ENCODE measurements at places on chromosomes 12 and 14. TPM values are rescaled to one million over a fixed set of nuclear protein-coding genes. Genes with fewer than 3 reads are reported as not detected.
A peak's percentile ranks its signal among the peaks of the same experiment; 100 is the strongest.

CIROP gene
- total RNA-seq, result not detected

AQP6 gene
- not detected for total RNA-seq

DNA sequence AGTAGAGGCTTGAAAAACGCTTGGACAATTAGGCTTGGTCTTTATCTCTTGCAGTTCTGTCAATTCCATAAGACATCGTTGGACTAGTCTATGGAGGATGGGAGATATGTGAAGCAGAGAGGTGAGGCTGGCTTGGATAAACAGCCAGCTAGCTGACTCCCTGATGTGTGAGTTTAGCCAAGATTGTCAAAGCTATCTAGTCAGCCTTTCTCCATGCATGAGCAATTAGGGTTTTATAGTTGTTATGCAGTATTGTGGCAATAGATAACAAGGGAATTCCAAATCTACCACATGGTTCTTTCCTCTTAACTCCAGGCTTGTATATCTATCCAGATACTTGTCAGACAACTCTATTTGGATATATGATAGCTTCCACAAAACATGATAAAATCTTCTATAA is 153.6 kb upstream of the NRXN3 start:
- no peaks in the 10 kb centered on the region for H3K4me1 ChIP-seq
- no peaks in the 10 kb centered on the region for H3K27me3 ChIP-seq
- DNase-seq, result no peak

DNA sequence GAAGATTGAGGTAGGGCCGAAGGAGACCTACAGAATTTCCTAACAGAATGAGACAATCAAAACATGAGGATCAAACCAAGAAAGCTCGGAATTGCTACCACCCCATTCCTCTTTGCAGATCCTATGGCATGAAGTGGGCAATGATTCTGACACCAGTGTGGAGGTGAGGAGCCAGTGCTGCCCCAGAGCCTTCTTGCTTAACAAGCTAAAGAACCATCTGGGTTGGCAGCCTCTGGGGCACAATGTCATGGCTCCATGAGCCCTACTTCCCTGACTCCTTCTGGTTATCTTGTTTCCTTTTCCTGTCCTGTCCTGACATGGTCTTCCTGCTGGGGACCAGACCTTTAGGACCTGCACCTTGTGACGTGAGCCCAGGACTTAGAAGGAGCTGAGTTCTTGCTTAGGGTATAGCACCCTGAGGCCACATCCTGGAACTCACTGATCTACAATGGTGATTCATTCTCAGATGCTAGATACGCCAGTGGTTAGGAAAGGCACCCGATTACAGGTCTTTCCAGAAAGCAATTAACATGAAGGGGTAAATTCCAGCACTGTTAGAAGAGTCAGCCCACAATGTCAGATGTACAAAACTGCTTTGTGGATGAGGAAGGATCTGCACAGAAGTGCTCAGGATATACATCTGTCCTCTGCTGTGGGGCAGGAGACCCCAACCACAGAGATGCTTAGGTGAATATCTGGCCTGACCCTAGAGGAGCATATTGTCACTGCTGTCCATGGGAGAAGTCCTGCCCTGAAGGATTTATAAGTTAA is 324.2 kb downstream of the ZFP36L1 start:
- no peaks in the 10 kb centered on the region for H3K36me3 ChIP-seq
- H3K27ac ChIP-seq, result peak overlapping the region; percentile 92
- H3K4me1 ChIP-seq, result peaks cover 70% of the 10 kb centered on the region

- H3K4me3 ChIP-seq, result no peak overlapping the region
- peak overlapping the region; percentile 98 for H3K27ac ChIP-seq
- peak; percentile 85 for DNase-seq
- H3K4me1 ChIP-seq, result peaks cover 44% of the 10 kb centered on the region
- no peaks in the 10 kb centered on the region for H3K36me3 ChIP-seq
Observed at GRCh38 chr12:52278575-52279421, 4.4 kb downstream of the KRT86 start.

DNA sequence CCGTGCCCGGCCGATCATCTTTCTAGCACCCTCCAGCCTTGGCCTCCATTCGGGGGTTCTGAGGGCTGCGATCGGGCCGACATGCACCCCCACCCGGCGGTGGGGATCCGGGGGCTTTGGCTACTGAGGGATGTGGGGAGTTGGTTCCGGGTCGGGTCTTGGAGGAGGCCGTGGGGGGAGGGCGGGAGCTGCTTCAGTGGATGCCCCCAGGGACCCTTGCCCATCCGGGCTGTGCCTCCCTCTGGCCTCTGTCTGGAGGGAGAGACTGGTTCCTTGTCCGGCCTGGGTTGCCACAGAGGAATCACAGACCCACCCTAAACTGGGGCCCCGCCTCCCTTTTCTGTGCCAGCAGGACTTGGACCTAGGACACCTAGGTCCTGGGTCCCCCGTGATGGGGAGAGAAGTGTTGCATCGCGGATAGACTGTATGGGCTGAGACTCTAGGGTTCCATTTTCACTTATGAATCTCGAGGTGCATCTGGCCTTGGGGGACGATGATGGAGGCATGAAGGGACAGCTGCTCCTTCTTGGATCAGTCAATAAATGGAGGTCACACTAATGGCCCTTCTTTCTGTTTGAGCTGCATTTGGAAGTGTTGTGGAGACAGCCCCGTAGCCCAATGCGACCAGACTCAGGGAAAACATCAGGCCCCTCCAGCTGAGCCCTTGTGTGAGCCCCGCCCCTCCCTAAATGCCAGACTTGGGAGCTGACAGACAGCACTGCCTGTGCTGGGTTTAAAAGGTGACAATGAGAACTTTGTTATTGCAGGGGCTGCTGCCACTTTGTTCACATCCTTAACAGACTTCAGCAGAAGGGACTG is 577 bp downstream of the DTX3 start:
- H3K4me3 ChIP-seq, result peak overlapping the region; percentile 88
- peak overlapping the region; percentile 93 for H3K27ac ChIP-seq
- peaks cover 17% of the 10 kb centered on the region for H3K36me3 ChIP-seq
- peak; percentile 50 for DNase-seq

GRCh38 chr14:74429991-74430390 is 4.0 kb upstream of the SYNDIG1L start:
- peaks cover 4% of the 10 kb centered on the region for H3K27me3 ChIP-seq
- no peak for DNase-seq
- H3K4me3 ChIP-seq, result no peak overlapping the region
- H3K4me1 ChIP-seq, result peaks cover 7% of the 10 kb centered on the region

DNA sequence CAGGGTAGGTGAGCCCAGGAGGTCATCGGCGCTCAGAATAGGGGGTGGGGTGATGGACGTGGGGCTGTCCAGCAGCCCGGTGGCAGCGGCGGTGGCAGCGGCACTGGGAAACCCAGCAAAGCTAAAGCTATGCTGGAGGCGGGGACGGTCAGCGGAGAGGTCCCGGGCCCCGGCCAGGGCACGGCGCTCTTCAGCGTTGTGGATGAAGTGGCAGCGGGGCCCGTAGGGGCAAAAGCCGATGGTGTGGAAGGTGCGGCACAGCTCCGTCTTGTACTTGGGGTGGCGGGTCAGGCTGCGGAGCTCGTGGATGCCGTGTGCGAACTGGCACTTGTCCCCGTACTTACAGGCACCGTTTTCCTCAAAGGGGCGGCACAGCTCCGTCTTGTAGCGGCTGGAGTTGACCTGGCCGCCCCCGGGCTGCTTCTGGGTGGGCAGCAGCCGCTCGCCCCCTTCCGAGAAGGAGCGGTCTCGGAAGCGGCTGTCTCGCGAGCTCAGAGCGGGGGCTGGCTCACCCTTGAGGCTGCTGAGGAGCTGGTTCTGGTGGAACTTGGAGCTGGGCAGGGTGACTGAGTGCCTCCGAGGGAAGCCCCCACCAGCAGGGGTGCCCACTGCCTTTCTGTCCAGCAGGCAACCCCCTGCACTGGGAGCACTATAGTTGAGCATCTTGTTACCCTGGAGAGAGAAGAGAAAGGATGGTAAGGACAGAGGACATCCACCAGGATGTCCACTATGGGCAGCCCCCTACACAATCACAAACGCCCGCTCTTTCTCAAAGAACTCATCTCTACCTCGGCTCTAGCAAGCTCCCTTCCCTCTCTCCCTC is 2.8 kb downstream of the ZFP36L1 start:
- peak; percentile 29 for DNase-seq
- H3K4me1 ChIP-seq, result peaks cover 18% of the 10 kb centered on the region
- H3K27me3 ChIP-seq, result no peaks in the 10 kb centered on the region
- H3K36me3 ChIP-seq, result peaks cover 48% of the 10 kb centered on the region
- H3K27ac ChIP-seq, result peak overlapping the region; percentile 100
- H3K4me3 ChIP-seq, result peak overlapping the region; percentile 84

DNA sequence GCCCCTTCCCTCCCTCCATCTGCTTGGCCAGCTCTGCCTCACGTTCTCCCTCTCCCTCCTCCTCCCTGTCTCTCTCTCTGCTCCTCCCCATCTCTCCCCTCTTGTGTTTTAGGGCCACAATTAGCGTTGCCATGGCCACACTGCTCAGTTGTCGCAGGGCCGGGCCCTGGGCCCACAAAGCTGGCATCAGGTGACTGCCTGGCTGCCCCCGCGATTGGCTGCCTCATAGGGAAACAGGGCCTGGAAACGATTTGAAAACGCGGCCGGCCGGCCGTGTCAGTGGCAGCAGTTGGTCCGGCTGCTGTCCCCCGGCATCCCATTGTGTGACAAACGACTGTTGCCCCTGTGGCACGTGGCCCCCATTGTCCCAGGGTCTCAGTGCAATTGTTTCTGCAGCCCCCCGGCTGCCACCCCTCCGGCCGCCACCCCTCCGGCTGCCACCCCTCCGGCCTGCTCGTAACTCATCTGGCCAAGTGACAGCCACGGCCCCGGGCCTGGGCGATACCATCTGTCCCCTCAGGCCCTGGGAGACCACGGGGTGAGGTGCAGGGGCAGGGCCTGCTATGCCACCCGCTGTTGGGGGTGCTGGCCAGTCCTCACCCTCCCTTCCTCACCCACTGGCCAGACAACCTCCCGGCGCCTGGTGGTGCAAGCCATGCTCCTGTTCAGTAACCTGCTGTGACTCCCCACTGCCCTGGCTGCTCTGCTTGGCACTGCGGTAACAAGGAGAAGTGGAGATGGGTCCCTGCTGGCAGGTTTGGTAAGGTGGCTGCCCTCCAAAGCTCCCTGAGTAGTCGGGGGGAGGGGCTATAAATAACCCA is 17.4 kb downstream of the FOXN4 start:
- no peak overlapping the region for H3K4me3 ChIP-seq
- H3K36me3 ChIP-seq, result no peaks in the 10 kb centered on the region
- peaks cover 12% of the 10 kb centered on the region for H3K4me1 ChIP-seq
- H3K27ac ChIP-seq, result no peak overlapping the region
- DNase-seq, result peak; percentile 56
